ENCODE measurements at places on chromosomes 13 and 19. TPM values are rescaled to one million over a fixed set of nuclear protein-coding genes. Genes with fewer than 3 reads are reported as not detected.

DNA sequence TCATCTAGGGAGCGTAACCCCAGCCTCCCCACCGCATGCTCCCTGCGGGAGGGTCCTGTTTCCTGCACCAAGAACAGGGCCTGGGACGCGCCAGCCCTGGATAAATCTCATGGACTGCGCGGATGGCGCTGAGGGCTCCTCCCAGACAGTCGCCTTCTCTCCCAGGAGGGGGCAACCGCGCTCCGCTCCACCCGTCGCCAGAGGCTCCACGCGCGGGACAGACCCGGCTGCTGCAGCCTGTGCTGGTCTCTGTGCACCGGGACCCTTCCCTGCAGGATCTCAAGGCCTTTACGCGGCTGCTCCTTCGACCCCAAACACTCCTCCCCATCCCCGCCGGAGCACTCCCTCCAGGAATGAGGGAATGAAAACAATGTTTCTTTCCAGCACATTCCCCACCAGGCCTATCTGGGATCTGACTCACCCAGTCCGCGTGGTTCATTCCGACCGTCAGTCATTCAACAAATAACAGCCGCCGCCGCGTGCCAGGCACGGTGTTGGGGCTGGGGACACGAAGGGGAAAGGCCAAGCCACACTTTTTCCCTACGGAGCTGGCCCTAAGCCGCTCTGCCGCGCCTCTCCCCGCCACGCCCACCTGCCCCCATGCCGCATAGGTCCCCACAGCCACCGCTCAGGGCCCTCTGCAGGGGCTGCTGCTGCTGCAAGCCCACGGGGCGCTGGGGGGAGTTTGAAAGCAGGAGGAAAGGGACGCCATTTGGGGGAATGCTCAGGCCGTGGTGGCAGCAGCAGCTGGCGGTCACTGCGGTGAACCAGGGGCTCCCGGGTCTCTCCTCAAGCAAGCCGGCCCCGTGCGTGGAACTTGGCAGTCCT lies 6.0 kb downstream of the PNMA8B start:
- DNase-seq = no peak

- DNase-seq = no peak
Observed at GRCh38 chr19:17332677-17333581, 1.7 kb downstream of the ANO8 start.

The SYNE4 gene
- total RNA-seq = 0.49 TPM

GRCh38 chr19:6811906-6812305 lies 39.4 kb downstream of the VAV1 start:
- no peak for DNase-seq

DNA sequence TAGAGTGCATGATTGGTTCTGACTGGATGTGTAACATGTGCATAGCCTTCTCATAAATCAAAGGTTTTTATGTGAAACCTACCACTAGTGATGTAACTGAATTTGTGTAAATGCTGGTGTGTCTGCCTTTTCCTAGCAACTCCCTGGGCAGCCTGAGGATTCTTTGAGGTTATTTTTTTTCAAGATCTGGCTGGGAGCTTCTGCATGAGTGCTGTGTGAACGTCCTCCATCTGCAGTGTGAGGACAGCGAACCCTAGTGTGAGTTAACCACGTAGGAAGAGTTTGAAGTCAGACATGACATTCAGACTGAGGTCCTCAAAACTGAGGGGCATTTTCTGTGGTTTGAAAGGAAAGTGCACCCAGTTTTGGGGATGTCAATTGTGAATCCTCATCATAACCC lies 39.9 kb downstream of the DPRX start:
- DNase-seq = no peak

The ACER1 gene
- not detected for total RNA-seq

The PROZ gene
- total RNA-seq = not detected

The CA11 gene
- total RNA-seq = 9.1 TPM

- no peak for DNase-seq
Observed at GRCh38 chr13:51603716-51604115, 19.5 kb downstream of the WDFY2 start.

DNA sequence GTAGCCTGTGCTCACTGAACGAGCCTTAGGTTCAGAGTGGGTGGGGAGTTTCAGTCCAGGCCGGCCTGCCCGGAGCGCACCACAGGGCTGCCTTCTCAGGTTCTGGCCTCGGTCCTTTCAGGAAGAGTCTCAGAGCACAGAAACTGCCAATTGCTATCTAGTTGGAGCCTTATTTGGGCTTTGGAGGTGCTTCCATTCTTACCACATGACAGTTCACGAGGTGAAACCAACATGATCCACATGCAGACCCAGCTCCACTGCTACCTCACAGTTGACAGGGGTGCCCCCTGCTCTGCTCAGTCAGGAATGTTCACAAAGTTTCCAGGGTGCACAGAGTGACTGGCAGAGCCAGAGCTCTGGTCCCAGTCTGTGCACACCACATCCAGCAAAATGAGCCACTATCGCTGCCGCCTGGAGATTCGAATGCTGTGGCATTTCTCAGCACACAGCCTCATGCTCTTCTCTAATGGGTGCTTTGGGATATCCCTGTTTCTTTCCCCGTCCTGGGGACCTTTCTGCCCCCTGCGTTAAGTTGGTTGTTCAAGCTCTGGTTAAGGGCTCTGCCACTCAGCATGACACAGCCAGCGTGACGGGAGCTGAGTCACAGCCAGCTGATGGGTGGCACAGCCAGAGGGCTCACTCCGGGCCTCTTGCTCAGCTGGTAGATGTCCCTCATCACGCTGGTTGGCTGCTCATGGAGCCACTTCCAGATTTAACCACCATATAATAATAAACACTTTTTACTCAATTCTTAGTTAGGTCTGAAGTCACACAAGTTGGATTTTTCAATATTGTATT lies 7.5 kb upstream of the SACS start:
- DNase-seq = no peak

The SMIM17 gene
- total RNA-seq = 1.1 TPM

The FFAR3 gene
- total RNA-seq = not detected

The GPC5 gene
- total RNA-seq = 0.90 TPM

DNA sequence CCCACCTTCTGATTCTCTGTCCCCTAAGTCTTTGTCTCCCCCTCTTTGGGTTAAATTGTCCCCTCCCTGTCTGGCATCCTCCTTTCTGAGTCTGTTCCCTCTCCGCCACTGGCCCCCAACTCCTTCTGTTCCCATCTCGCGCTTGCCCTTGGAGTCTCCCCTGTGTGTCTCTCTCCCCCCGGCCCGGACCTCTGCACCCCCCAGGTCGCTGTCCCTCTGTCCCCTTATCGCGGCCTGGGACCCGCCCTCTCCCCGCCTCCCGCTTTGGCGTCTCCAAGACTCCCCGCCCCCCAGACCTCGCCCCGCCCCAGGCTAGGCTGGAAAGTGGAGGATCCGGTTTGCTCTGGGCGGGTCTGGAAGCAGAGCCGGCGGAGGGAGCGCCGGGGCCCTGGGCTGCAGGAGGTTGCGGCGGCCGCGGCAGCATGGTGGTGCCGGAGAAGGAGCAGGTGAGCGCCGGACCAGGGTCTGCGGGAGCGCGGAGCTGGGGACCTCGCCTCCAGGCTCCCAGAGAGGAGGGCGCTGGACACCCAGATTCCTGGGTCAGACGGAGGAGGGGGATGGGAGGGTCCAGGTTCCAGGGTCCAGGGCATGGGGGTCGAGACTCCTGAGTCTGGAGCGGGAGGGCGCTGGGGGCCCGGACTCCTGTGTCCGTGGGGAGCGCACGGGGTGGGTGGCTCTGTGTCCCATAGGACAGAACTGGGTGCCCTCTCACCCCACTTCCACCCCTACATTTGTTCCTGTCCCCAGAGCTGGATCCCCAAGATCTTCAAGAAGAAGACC lies at the start of gene TRPM4:
Gene TRPM4, plus strand, starts transcription at position 348 of the 780 bp plus-strand sequence. Its CDS starts 75 bp downstream, at position 423.
- DNase-seq = no peak

The ZNF613 gene
- total RNA-seq = 7.2 TPM

GRCh38 chr19:947090-947706 lies 21.4 kb downstream of the ARID3A start:
- DNase-seq = no peak

DNA sequence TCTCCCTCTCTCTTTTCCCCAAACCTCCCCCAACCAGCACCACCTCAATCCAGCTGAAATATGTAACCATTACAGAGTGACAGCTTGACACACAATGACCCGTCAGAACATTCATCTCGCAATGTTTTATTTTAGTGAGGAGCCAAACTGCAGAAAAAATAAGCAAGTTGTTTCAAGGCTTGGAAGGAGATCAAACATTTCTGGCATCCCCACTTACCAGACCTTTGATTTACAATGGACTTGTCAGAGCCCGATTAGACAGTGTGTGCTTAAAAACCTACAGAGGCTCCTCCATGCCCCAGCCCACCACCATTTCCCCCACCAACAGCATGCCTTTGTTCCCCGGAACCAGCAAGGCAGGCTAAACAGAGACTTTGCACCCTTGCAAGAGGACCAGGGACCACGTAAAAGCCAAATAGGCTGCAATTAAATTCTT lies 382.8 kb upstream of the ZNF507 start:
- no peak for DNase-seq

The CEACAM8 gene
- not detected for total RNA-seq

The FCER2 gene
- not detected for total RNA-seq

DNA sequence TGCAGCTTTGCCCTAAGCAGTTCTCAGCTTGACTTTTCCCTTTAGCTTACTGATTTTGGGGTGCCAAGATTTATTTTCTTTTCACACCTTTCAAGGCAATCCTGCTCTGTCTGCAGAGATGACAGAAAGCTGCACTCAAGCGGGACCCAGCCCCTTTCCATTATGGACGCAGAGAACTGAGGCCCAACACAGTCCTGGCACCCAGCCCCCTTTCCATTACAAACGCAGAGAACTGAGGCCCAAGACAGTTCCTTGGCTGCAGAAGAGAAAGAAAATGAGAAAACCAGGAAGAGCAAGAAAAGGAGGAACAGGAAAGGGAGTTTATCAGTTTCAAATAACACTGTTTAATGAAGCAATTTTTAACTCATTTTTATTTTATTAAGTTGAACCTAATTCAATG lies 36.8 kb upstream of the ATP11A start:
- no peak for DNase-seq

- no peak for DNase-seq
Observed at GRCh38 chr19:36685835-36686234, 1.6 kb upstream of the ZNF567 start.

- DNase-seq = no peak
Observed at GRCh38 chr19:16899566-16900075, 10.8 kb downstream of the F2RL3 start.

GRCh38 chr19:45405435-45406225 lies 761 bp upstream of the PPP1R13L start:
- peak; percentile 96 for DNase-seq

GRCh38 chr19:16284505-16284904 lies 40.1 kb upstream of the KLF2 start:
- DNase-seq = no peak

GRCh38 chr13:100388923-100389322 lies 199.7 kb downstream of the GGACT start:
- DNase-seq = no peak

- no peak for DNase-seq
Observed at GRCh38 chr13:110549795-110550160, 11.7 kb downstream of the RAB20 start.

- DNase-seq = no peak
Observed at GRCh38 chr19:43782311-43782660, 1.5 kb upstream of the KCNN4 start.

DNA sequence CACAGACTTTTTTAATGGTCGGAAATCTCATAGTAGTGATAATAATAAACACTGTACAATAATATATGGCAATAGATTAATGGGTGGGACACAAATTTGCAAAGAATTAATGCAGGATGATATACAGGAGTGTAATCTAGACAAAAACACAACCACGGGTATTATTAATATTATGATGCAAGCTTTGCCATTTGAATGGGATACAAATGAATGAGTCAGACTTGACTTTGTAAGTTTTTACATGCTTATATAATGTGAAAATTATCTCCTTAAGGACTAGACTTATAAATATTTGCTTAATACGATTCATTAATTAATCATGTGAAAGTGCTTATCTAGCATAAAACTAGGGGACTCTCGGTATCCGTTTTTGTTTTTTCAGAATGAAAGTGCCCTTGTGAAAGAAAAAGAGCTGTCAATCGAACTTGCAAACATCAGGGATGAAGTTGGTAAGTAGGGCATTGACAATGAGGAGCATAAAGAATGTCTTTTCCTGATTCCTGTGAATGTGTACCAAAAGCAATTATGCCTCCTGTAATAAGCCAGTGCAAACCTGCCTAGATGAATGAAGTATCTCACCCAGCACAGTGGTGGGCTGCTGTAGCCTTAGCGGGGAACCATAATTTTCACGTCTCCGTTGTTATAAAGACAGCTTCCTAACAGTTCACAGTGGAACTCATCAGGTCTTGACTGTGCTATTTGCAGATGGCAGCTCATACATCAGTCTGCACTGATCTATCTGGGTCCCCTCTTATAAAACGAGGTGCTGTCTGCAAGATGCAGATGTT lies 155.7 kb downstream of the SLC7A1 start:
- no peak for DNase-seq

DNA sequence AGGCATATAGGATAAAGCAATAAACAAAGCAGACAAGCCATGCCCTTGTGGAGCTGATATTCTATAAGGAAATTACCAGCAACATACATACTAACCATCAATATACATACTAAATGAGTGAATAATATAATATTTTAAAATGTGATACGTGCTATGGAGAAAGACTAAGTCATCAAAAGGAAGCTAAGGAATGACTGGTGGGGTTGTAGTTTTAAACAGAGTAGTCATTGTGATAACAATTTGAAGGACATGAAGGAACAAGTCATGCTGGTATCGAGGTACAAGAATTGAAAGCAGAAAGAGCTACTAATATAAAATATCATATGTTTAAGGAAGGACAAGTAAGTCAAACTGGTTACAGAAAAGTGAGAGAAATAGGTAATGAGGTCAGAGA lies 894.9 kb upstream of the PCDH9 start:
- no peak for DNase-seq

The NRTN gene
- 0.77 TPM for total RNA-seq

- no peak for DNase-seq
Observed at GRCh38 chr19:5064896-5065295, 96.0 kb downstream of the KDM4B start.

GRCh38 chr13:110638814-110639806 lies 23.8 kb downstream of the NAXD start:
- DNase-seq = no peak

DNA sequence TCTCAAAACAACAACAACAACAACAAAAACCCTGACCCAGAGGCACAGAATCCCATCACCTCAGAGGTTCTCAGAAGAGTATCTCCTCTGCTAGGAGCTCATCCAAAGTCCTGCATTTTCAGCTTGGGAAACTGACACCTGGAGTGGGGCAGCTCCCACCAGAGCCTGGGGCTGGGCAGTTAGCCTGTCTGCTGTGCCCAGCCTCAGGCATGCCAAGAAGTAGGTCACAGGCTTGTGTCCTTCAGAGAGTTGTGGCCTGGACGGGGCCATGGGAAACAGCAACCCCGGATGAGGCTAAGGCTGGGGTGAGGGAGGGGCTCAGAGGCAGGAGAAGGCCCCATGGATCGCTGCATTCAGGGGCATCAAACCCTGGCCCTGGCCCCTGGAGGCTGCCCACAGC lies 2.1 kb downstream of the NDUFS7 start:
- DNase-seq = no peak

- no peak for DNase-seq
Observed at GRCh38 chr19:2856457-2857050, 10.6 kb upstream of the ZNF556 start.

All from chondrocyte (in vitro differentiated cells).